NAMALWA (cell line): ENCODE measurements at places on chromosomes 6 and 20.

- peak; percentile 36 for DNase-seq
These were observed 1.6 kb upstream of the ARMC2 start for GRCh38 chr6:108846628-108847027.

GRCh38 chr6:41443616-41444525 lies 102.3 kb upstream of the FOXP4 start:
- no peak for DNase-seq

DNA sequence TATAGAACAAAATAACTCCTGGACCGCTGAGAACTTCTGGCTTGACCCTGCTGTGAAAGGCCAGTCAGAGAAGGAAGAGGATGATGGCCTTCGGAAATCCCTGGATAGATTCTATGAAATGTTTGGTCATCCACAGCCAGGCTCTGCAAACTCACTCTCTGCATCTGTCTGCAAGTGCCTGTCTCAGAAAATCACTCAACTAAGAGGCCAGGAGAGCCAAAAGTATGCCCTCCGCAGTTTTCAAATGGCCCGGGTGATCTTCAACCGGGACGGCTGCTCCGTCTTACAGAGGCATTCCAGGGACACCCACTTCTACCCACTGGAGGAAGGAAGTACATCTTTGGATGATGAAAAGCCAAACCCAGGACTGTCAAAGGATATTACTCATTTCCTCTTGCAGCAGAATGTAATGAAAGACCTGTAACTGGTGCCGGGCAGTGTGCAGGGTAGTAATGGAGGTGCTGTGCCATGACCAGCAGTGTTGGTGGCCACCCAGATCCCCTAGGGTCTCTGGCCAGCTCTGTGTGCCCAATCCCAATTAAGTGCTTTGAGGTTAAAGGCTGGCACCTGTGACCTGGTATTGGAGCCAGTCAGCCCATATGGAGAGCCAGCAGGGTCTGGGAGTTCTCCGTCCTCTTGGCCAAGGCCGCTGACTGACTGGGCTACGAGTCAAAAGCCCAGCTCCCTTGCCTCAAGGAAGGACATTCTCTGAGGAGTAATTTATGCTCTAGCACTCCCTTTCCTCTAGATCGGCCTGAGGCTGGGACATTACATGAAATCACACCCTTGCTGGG lies 87.1 kb downstream of the TRMT6 start:
- no peak for DNase-seq

DNA sequence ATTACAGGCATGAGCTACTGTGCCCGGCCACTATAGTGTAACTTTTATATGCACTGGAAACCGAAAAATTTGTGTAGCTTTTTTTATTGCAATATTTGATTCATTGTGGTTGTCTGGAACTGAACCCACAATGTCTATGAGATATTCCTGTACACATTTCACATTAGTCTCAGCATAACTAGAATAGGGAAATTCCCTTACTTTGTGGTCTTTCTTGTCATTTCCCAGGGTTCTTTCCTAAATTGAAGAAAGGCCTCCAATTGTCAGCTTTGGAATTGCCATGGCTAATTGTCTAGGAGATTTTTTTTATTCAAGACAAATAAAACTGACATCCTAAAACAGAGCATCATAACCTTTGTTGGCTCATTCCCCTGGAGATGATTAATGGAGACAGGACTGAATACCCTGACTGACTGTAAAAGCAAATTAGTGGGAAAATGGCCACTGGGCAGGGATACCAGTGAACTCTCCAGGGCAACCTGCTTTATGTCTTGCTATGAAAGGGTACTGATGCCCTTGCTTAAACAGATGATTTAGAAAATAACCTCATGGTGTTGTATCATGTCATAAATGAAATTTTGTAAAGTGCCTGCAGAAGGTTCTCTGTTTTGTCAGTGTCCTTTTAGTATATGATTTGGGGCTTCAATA lies 576.9 kb downstream of the RFPL4B start:
- DNase-seq, result no peak

- no peak for DNase-seq
These were observed 161.8 kb downstream of the KCNQ5 start for GRCh38 chr6:72783666-72784065.

GRCh38 chr20:13639150-13639497 lies 392 bp upstream of the TASP1 start:
- DNase-seq, result no peak

GRCh38 chr20:23879811-23880374 lies 345 bp upstream of the CST5 start:
- no peak for DNase-seq

GRCh38 chr20:47818466-47818865 lies 33.2 kb upstream of the SULF2 start:
- no peak for DNase-seq
